Fibroblast of skin of left biceps (primary cell): ENCODE measurements at places on chromosomes 6 and 20.
A peak's percentile ranks its signal among the peaks of the same experiment; 100 is the strongest.

- no peak for DNase-seq
Observed at GRCh38 chr6:72218125-72218524, 331.8 kb downstream of the RIMS1 start.

- no peak for DNase-seq
Observed at GRCh38 chr6:147244832-147245231, 40.6 kb downstream of the STXBP5 start.

- DNase-seq = no peak
Observed at GRCh38 chr20:49680484-49680883, 33.2 kb downstream of the B4GALT5 start.

DNA sequence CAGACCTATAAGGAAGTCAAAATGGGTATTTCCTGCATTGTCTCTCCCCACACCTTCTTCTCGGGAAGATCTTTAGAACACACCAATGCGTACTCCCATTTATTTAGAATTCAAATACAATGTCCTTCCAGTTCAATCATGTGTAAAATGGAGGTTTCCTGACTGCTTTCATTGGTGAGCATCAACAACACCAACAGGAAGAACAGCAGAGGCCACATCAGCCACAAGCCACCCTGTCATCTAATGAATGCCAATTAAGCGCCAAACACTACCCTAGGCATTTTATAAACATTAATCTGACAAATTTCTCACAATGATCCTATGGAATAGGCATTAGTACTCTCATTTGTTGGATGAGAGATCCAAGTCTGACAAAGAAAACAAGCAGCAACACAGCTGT is 68.4 kb upstream of the SMLR1 start:
- DNase-seq = no peak

DNA sequence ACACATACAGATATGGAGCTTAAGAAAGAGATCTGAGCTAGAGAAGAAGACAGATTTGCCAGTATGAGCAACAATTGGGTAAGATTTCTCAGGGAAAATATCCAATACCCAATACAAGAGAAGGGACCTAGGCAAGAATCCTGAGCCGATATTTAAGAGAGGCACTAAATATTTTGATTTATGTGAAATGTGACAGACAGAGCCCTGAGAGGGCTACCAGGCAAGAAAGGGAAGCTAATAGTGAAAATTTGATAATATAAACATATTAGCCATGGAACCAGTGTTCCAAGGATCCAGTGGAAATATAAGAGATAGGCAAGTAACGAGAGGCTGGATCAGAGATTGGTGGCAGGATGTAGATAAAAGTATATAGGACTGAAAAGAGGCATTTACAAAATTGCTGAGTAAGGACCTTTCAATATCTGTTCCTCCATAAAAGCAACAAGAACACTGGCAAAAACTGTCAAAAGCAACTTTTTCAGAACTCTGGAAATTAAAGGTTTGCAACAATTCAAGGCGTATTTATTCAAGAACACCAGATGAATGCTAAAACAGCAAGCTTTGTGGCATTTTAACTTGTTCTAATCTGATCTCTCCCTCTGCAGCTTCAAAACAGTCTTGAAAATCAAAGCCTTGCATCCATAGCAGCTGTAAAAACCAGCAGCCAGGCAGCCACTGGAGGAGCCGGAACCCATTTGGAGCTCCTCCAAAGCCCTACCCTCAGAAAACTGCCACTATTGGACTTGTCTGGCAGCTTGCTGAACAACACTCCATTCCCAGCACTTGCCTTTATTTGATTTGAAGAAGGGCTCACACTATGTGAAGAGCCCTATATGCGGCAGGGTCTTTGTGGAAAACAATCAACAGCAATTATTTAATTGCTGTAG is 58.8 kb downstream of the REV3L start:
- no peak for DNase-seq

- DNase-seq = peak; percentile 20
Observed at GRCh38 chr6:144008120-144008811, at the start of gene PLAGL1. Gene PLAGL1 (minus strand): TSS chr6:144008259. CDS start chr6:143948136, 60,123 bp downstream.

GRCh38 chr6:150766201-150766997 is 99.1 kb upstream of the MTHFD1L start:
- peak; percentile 32 for DNase-seq

DNA sequence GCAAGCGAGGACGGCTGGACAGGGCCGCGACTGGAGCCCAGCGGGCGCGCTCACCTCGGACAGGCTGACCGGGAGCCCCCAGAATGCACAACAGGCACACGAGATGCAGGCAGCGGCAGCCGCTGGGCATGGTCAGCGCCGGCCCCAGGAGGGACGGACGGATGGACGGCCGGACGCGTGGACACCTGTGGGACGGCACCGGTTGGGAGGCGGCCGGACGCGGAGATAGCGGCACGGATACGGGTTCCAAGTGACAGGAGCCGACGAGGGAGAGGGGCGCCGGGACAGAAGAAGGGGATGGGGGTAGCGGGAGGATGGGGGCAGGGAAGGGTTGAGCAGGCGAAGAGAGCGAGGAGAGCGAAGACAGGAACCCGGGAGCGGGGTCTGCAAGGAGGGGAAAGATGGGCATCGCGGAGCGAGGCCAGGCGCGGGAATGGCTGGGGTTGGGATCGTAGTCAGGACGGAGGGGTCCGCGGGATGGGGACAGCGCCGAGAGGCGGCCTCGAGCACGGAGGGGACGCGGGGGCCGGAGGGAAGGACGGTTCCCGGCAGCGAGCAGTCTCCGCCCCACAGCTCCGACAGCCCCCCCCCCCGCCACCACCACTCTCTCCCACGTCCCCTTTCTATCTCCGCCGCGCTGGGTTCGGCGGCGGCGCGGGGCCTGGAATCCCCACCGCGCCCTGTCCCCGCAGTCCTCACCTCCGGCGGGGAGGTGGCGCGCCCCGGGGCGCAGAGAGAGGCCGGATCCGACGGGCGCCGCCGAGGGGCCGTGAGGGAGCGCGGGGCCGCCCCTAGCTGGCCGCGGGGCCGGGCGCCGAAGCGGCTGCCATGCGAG is 435 bp downstream of the DLK2 start:
- DNase-seq = peak; percentile 20

- DNase-seq = no peak
Observed at GRCh38 chr20:53625311-53626129, 31.9 kb upstream of the ZNF217 start.

DNA sequence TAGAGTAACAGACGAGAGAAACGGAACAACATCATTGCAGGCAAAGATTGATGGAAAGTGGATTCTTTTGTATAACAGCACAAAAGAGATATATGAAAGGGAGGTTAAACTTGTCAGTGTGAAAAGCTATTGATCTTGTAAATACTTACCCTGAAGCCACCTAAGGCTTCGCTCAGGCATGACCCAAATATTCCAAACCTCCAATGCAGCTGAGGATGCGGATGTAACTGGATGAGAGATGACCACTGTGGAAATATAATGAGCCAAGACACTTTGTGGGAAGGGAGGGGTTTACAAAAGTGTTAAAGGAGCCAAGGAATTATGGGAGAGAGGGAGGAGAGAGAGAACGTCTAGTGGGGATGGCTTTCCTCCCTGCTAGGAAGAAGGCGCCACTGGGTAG is 112.0 kb downstream of the DOK5 start:
- DNase-seq = no peak

DNA sequence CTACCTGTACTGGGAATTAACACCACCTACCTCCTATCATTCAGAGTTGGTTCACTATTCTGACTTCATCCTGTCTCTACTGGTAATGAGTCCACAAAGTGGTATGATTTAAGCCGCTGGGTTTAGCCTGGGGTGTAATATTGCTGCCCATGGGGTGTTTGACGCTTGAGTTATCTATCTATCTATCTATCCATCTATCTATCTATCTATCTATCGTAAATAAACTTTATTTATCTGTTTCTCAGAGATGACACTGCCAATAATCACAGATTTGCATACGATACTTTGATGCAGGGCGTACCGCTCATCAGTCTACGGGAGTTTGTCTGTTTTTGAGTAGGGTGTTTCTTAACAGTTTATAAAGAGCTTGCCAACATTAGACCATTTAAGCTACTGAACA is 73.6 kb upstream of the ZNF184 start:
- no peak for DNase-seq

- DNase-seq = no peak
Observed at GRCh38 chr6:128186729-128187128, 285.9 kb upstream of the THEMIS start.

GRCh38 chr6:7132398-7133035 is 24.8 kb downstream of the RREB1 start:
- DNase-seq = no peak

DNA sequence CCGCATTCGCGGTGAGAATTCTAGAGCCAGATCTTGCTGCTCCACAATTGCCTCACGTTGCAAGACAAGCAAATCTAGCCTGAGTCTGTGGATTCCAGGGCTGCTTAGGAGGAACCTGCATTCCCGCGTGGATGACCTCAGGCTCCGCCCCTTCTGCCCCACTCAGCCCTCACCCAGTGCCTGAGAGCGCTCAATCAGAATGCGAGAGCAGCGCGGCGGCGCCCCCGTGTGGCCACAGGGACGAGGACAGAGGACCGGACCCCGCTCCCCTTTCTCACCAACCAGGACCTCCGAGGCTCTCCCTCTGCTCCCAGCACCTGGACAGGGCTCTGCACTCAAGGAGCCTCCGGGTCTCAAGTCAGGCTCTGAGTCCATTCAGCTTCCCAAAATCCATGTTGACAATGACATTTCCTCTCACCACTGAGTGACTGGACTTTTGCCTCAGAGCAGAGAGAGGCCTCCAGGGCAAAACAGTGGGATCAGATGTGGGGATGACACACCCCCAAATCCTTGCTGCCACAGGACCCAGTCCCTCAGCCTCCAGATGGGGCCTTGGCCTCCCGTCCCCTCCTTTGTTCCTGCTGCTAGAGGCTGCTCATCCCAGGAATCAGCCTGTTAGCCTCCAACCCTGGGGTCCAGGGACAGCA is 52.0 kb downstream of the RPP21 start:
- DNase-seq = peak; percentile 4

GRCh38 chr20:35490736-35491181 is 35.4 kb downstream of the CEP250 start:
- DNase-seq = no peak

DNA sequence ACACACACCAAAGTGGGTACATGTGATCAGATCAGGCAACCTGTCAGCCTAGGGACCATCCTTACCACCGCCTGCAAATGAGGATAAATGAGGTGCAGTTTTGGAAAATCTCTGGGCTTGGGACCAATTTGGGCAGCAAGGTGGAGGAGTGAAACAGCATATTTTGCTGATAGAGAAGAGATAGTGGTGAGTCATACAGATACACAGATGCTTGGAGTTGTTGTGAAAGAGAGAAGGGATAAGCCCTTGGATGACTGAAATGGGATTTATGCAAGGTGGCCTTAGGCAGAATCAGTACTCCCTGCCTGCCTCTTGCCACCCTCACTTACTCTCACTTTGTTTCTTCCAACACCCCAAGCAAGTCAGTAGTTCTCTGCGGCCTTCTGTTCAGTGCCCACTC is 34.7 kb downstream of the BMP2 start:
- DNase-seq = no peak

DNA sequence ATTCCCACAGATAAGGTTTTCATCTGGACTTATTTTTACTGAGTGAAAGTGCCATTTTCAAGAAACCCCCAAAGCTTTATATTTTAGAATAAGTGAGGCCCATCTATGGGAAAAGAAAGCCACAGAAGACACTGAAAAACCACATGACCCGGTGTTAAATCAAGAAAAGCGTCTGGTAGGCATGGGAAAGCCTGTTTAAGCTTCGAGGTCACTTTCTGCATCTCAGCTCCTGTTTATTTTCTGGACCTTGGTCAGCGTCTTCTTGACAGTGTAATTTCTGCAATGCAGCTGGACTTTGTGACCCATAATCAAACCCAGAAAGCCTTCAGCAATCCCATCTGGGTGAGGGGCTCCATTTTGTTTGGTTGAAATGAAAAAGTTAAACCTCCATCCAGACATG is 59.6 kb upstream of the NEDD9 start:
- DNase-seq = no peak

GRCh38 chr20:49786196-49786595 is 26.4 kb upstream of the SLC9A8 start:
- no peak for DNase-seq

DNA sequence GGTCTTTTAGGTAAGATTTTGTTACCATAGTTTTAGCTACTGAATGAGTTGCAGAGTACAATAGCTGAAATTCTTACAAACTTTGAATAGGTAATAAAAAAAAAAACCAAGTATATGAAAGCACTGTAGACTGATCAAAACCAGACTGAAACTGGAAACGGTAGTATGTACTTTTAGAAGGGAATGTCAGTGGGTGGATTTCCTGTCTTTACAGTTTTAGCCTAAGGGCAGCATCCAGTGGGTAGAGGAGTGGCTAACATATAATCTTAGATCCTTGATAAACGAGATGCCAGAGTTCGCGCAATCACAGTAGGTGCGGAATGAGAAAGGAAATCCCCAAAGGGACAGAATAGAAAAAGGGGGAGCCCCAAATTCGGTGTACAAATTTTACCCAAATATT is 385.9 kb upstream of the RUNX2 start:
- no peak for DNase-seq

DNA sequence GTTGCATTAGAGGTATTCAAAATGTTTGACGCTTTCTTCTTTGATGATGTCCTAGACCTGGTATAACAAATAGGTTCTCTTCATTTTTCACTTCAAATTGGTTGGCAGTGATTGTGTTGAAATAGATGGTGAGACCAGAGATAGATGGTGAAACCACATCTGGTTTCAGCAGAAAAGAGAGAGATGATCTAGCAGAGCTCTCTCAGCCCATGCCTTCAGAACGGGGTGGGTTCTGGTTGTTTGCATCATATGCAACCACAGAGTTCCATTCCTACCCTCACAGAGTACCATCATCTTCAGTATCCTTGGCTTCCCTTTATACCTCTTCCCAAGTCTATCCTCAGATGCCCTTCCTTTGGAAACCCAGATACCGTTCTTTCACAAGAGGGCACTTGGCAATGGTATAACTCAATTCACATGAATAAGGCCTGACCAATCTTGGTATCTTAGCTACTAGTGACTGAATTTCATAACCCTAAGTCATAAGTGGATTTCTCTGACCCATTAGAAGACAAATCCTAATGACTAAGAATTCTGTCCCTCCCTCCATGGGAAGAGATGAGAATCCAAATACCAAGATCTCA is 93.7 kb downstream of the UBE3D start:
- no peak for DNase-seq

GRCh38 chr6:80104520-80104919 is 2.0 kb upstream of the BCKDHB start:
- DNase-seq = no peak

- no peak for DNase-seq
Observed at GRCh38 chr6:255751-256083, 36.6 kb upstream of the DUSP22 start.

- no peak for DNase-seq
Observed at GRCh38 chr20:24708411-24709295, 239.2 kb downstream of the SYNDIG1 start.

- no peak for DNase-seq
Observed at GRCh38 chr20:40706977-40707582, 18.0 kb upstream of the MAFB start.
